Heart right ventricle (tissue), 16 donors: ENCODE measurements at places on chromosomes 16 and 17. TPM values are rescaled to one million over a fixed set of nuclear protein-coding genes. Genes with fewer than 3 reads are reported as not detected.

IGF2BP1 gene
- not detected for total RNA-seq

- DNase-seq: no peak
Measured at GRCh38 chr17:45965812-45966211, 33.2 kb upstream of the STH start.

DNA sequence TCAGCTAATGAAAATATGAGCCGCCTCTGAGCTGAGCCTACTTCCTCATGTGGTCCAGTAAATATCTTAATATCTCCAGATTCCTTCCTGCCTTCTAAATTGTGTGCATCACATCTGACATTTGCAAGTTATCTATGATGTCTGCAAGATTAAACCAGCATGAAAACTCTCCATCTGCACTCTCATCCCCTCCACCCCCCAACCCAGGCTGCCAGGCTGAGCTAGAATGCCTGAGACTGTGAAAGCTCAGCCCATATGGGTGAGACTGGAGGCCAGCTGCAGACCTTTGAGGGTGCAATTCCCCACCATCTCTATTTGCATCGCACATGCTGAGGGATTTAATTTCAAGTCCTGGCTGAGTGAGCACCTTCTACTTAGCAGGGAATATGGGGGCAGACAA is 82.8 kb downstream of the ASIC2 start:
- no peak for DNase-seq

DNA sequence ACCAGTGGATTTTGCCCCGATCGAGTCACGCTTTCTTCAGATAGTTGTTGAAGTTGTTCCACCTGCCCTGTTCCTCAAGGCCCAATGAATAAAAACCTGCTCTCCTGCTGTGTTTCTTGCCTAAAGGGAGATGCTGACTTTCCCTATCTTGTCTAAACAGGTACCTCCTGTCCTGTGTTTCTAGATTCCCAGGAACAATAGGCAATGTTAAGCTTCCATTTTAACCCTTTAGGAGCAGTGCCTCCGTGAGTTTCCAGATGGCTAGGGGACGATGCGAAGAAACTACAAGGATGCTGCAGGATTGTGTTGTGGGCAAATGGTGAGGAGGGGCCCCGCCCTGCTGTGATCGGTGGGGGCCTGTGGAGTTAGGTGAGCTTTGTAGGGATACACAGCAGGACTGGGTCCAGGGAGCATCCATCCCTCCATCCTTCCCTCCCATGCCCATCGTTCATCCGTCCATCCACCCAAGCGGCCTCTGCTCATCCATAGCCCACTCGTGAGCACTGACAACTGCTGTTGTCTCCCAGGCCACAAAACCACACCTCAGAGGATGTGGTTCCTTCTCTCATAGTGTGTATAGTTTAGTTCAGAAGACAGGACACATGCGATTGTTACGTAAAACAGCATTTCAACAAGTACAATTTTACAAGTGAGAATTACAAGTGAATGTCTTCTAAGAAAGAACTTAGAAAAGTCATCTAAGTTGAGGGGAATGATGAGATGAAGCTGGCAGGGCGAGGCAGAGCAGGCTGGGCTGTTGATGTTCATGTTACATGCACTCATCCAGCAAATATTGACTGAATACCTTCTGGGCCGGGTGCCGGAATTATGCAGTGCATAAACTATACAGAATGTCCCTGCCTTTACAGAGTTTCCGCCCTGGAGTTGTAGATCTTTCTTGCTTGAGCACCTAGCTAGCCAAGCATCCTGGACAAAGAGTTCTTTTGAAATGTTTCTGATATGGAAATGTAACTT is 5.2 kb downstream of the ARSG start:
- no peak for DNase-seq

GRCh38 chr16:19710191-19710908 is 7.7 kb downstream of the KNOP1 start:
- no peak for DNase-seq

HCRT gene
- total RNA-seq: not detected

- peak; percentile 72 for DNase-seq
Measured at GRCh38 chr17:78759203-78759968, 22.7 kb downstream of the CYTH1 start.

WNK4 gene
- not detected for total RNA-seq

- DNase-seq: no peak
Measured at GRCh38 chr17:79508291-79508716, 102.5 kb downstream of the RBFOX3 start.

FN3K gene
- 96.5 TPM for total RNA-seq

MYH13 gene
- not detected for total RNA-seq

CEP131 gene
- total RNA-seq: 8.4 TPM

CDRT15L2 gene
- not detected for total RNA-seq

CPNE7 gene
- not detected for total RNA-seq

- DNase-seq: peak; percentile 82
Measured at GRCh38 chr16:67173808-67174705, 3.7 kb downstream of the NOL3 start.

GRCh38 chr17:76274112-76274956 is 9.2 kb downstream of the UBALD2 start:
- DNase-seq: no peak

DNA sequence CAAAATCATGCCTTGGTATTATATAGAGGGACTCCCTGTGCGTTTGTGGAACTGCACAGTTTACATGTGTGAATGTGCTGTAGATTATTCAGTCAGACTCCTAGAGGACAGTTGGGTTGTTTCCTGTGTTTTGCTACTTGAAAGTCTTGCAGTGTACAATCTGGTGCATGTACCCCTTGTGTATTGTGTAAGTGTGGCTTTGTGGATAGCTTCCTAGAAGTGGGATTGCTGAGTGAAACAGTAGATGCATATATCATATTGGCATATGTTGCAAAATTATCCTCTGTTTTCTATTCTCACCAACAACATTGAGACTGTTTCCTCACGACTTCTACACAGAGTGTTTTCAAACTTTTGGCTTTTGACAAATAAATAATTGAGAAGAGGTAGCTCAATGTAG is 263.7 kb downstream of the MAP2K6 start:
- DNase-seq: no peak
